ENCODE measurements at places on chromosomes 16 and 17. TPM values are rescaled to one million over a fixed set of nuclear protein-coding genes. Genes with fewer than 3 reads are reported as not detected.

GRCh38 chr17:64103391-64104364 lies 26.3 kb downstream of the ERN1 start:
- DNase-seq, result no peak

GRCh38 chr16:75590920-75591843 lies 25.0 kb downstream of the GABARAPL2 start:
- DNase-seq, result no peak

DNA sequence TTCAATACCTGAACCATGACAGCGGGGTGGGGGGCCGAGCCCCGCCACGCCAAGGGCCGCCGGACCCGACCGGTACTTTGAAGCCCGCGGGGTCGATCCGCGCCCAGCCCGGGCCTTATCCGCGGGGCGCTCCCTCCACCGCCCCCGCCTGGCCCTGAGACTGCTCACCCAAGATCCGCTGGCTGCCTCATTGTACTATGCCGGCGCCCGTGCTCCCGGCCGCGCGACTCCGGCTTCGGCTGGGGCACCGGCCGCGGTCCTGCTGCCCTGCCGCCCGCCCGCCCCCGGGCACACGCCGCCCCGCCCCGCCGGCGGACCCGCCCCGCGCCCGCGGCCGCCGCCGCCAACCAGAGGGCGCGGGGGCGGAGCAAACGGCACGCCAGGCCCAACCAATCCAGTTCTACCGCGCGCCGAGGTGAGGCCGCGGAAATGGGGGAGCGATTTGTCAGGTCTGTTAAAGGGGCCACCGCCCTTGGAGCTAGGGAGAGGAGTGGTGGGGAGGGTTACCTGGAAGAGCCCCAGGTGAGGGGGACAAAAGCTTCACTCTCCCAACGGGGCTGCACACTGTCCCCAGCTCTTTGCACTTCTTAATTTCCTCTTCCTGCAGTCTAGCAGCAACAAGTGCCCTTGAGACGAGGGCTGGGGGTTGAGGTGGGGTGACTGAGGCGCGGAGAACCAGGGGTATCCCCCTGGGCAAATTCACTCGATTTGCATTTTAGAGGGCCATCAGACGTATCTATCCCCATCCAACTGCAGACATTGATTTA lies at the start of gene TEX2:
TSS of gene TEX2 (minus strand) at position 261 of the 767 bp plus-strand sequence. CDS start 49,043 bp downstream, outside the sequence.
- DNase-seq, result peak; percentile 91

DNA sequence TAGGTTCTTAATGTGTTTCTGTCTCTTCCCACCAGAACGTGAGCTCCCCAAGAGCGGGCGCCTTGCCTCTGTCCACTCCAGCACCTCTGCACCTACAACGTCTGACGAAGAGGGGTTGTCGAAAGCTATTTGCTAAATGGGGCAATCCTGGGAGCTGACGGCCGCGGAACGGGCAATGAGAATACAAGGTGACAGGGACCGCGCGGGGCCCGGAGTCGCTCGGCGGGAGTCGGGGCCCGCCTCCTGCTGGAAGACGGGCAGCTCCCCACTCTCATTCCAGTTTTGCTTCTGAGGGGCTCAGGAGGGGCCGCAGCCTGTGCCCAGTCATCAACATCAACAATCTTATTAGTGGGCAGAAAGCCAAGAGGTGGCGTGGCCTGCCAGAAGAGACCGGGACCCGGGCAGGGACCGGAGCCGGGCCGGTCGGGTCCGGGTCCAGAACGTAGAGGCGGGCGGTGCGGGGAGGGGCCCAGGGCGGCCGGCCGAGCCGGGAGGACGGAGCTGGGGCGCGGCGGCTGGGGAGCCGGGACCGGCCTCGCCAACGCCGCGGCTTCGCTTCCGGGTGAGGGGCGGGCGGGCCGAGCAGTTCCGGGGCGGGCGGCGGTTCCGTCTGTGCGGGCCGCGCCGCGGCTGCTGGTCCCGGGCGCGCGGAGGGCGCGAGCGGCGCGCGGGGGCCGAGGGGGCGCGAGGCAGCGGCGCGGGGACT lies at the start of gene MOSMO:
TSS of gene MOSMO (plus strand) at position 603 of the 706 bp plus-strand sequence. CDS start 191 bp downstream, outside the sequence.
- peak; percentile 68 for DNase-seq

FOXN1 gene
- total RNA-seq, result not detected

DNA sequence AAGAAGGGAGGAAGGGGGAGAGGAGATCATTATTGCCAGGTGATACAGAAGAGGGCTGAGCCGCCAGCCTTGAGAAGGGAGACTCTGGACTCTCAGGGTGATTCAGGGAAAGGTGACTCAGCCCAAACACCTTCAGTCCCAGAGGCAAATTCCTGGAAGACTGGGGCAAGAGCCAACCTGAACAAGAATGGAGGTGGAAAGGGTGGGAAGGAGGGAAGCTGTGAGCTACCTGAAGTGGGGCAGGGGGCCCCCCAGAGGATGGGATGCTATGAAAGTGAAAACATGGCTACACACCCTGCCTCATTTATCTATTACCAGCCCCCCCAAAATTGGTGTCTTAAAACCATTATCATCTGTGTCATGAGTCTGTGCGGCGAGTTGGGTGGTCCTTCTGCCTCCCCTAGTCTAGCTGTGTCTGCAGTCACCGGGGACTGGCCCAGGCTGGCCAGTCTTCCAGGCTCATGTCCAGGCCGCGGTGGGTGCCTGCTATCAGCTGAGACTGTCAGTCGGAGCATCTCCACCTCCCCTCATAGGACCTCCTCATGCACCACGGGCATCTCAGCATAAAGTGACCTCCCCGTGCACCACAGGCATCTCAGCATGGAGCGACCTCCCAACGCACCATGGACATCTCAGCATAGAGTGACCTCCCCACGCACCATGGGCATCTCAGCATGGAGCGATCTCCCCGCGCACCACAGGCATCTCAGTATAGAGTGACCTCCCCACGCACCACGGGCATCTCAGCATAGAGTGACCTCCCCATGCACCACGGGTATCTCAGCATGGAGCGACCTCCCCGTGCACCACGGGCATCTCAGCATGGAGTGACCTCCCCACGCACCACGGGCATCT lies 3.2 kb upstream of the SLC47A2 start:
- no peak for DNase-seq

HOXB7 gene
- total RNA-seq, result 0.25 TPM

DNA sequence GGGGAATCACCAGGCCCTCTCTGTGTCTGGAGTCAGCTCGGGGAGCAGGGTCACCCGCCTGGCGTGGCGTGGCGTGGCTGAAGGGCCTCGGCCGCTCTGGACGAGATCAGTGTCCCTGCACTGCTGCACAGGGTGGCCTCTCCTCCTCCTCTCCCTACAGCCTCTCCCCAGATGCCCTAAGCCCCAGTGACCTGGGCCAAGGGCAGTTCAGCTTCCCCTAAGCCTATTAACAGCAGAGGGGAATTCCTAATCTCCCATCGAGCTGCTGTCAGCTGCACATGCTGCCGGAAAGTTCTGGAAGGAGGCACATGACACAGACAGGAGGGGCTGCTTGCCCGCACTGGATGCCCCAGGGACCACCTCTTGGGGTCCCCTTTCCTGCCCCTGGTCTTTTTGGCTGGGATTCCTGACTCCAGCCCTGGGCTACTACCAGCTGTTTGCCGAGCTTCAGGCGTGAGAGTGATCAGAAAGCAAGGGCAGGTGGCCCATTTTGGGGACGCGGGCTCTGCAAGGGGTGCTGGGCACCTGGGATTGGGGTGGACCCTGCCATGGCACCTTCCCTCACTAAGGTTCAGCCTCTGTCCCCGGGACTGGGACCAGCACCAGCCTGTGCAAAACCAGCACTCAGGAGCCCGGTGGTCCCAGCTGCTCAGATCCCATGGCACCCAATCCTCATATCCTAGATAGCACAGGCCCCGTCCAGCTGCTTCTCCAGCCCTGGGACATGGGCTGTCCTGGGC lies 794 bp downstream of the PDE6G start:
- DNase-seq, result no peak

DNA sequence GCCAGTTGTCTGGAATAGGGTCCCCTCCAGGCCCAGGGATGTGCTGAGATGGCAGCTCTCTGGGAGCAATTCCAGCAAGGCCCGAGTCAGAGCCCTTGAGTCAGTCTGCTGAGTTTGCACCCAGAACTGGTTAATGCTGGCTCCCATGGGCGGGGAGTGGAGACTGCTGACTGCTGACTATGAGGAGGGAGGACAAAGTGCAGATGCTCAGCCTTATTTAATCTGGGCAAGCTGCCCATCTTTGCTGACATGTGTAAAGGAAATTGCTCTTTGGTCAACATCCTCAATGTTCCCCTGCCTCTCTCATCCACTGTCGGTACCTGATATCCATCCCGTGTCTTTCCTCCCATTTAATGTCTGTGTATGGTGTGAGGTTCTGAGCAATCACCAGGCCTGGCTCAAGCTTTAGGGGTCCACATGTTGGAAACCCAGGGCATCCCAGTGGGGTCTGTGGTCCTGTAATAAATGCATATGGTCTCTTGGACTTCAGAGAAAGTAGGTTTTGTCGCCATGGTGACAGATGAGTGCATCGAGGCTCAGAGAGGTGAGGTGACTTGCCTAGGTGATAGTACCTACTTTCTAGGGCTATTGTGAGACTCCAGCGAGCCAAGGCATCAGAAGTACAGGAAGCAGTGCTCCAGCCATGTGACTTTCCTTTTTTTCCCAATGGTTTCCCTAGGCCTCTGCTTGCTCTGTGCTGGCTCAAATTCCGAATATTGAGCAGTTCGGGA lies 20.0 kb upstream of the RNF135 start:
- DNase-seq, result no peak

DNA sequence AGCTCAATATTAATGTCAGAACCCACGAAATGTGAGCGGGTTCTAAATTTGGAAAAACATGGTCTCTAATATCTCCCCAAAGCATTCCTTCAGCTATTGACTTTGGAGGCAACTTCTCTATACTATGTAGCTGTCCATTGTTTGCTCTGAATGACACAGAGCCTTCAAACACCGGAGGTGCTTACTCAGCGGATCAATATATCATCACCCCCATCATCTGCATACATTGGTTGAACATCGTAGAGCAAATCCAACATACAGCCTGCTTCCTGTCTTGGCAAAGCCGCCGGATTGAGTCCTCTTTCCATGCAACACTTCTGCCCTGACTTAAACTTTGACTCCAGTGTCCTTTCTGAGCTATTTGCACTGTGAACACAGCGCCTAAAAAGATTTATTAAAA lies 61.3 kb downstream of the C17orf67 start:
- no peak for DNase-seq

- DNase-seq, result no peak
Observed at GRCh38 chr17:2990396-2990795, 73.0 kb downstream of the OR1D5 start.

DNA sequence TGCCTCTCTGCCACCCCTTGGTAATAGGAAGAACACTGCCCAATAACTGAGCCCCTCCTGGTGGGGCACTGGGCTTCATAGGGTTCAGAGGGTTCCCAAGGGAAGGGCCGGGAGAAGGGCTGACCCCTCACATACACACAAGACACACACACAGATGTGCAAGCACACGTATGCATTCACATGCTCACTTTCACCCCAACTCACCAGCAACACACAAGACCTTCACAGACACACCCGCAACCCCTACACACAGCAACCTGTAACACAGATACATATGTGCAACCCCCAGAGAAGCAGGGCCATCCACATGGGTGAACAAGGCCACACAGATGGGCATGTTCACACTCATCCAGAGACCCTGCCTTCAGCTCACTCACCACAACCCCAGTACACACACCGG lies 225.1 kb downstream of the ZNF423 start:
- no peak for DNase-seq

HEATR9 gene
- 0.27 TPM for total RNA-seq

ZNF423 gene
- not detected for total RNA-seq

DNA sequence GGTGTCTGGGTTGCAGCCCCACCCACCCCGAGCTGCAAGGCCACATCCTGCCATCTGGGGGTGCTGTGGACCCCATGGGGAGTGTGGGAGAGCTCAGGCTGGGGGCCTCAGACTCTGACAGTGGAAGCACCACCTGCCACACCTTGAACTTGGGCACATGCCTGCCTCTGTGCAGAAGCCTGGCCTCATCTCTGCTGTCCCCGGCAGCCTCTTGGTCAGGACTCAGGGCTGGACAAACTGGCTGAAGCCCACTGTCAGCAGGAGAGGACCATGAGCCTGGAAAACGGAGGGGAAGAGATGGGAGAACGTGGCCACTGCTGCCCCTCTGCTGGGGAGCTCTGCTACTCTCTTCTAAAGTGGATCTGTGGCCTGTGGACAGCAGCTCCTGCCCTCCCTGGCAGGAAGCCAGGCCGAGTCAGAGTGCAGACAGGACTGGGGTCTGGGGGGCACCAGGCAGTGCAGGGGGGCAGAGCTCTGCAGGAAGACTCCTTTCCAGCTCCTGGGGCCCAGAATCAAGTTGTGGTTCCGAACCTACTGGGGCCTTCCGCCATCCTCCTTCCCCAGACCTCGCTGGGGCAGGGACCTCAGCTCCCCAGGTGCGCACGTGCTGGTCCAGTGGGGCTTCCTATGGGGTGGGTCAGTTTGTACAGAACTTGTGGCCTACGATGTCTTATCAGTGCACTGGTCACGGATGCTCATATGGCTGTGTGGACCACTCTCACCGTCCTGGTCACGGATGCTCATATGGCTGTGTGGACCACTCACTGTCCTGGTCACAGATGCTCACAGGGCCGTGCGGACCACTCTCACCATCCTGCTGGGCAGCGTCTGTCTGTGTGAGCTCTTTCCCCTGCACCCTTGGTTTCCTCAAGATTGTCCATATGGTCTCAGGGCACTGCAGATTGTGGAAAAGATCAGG lies 207.7 kb downstream of the LAT start:
- DNase-seq, result no peak

HOXB4 gene
- 3.3 TPM for total RNA-seq

APOBR gene
- 21.4 TPM for total RNA-seq

GRCh38 chr16:30728899-30729672 lies 19.1 kb upstream of the PHKG2 start:
- DNase-seq, result no peak

GRCh38 chr17:4412933-4413831 lies 20.6 kb upstream of the SPNS3 start:
- DNase-seq, result peak; percentile 93

PYDC1 gene
- total RNA-seq, result not detected

- DNase-seq, result no peak
Observed at GRCh38 chr16:54366943-54367342, 80.4 kb upstream of the IRX3 start.

DNA sequence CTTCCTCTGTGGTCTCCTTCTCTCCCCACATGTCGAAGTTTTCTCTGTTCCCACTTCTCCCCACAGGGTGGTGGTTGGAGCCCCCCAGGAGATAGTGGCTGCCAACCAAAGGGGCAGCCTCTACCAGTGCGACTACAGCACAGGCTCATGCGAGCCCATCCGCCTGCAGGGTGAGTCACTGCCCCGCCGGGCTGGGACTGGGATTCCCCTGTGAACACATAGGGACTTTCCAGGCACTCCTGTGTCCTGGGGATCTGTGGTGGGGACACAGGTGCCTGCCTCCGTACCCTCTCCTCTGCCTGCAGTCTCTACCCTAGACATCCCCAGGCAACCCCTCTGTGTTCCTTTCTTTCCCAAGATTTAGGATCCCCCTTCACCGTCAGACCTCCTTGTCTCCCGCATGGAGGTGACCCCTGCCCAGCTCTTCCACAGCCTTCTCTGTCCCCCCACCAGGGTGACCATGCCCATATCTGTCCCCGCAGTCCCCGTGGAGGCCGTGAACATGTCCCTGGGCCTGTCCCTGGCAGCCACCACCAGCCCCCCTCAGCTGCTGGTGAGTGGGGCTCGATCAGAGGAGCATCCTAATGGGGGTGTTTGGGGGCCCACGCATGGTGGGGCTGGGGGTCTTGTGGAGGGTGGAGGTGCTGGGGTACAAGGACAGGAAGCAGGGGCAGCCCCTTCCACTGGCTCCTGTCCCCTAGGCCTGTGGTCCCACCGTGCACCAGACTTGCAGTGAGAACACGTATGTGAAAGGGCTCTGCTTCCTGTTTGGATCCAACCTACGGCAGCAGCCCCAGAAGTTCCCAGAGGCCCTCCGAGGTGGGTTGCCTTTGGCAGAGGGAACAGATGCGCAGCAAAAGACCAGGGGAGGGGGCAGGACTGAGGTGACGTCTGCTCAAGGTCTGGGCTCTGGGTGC lies 5.8 kb downstream of the ITGAM start:
- DNase-seq, result peak; percentile 21

PSMD7 gene
- 91.8 TPM for total RNA-seq

Data from activated CD4-positive, alpha-beta T cell treated with anti-CD3 and anti-CD28 coated beads, Interleukin-2, amount 10 ng/mL, durations not matched to agents 7 days and 5 days (primary cell).